ENCODE measurements at places on chromosomes 2 and 18.

GRCh38 chr2:187232749-187233148, 215.3 kb downstream of the CALCRL start:
- DNase-seq: no peak

DNA sequence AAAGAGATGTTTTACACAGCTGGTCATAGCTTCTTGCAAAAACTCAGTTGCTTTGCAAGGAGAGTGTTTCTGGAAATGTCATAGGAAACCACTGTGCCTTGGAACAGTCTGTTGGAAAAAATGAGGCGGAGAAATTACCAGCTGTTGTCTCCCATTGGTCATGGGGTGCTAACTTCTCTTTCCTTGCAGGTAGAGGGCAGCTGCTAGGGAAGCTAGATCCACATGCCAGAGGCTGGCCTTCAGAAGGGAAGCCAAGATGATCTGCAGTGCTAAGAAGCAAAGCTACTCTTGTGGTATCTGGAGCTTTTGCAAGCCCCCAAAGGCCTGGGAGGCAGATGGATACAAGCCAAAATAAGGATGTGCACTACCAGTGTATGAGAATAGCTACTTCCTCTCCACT, 34.8 kb upstream of the LAMA1 start:
- DNase-seq: no peak

DNA sequence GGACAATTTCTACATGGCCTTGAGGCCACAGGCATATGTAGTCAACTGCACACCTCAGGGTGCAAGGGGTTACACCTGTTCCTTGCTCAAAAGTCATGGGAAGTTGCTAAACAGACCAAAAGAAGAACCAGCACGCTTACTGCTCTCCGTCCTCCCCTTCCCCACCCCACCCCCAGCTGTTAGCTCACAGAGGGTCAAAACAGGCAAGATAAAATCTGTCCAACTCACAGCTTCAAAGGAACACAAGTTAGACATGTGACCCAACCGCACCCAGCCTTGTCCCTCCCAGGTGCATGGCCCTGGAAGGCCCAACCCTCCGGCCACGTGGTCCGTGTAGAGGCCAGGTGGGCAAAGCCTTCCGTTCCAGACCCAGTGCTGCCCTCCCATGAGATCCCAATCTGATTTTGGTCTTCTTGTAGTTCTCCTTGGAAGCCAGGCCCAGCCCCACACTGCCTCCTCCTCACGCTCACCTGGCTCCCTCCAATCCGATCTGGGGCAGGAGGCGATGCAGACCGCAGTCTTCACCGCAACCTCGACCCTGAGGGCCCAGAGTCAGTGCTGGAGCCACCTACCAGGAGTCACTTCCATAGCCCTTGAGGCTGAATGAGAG, 14.5 kb upstream of the ASPRV1 start:
- peak; percentile 85 for DNase-seq

- no peak for DNase-seq
Measured at GRCh38 chr2:86315084-86315483, 22.3 kb downstream of the REEP1 start.
